Activated naive CD4-positive, alpha-beta T cell (primary cell): ENCODE measurements at places on chromosomes 5 and 9.

DNA sequence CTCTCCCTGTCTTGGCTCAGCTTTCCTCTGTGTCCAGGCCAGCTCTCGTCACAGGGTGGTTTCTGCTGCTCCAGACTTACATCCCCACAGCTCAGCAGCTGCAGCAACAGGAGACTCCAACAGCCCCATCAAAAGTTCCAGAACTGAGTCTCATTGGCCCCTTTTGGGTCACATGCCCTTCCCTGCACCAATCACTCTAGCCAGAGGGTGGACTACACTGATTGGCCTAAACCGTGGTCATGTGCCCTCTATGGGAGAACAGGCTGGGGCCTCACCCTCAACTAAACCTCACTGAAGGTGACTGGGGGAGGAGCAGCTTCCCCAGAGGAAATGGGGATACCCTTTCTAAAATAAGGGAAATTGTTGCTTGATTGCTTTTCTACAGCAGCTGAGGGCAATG lies 44.4 kb upstream of the CPLX2 start:
- DNase-seq: no peak

DNA sequence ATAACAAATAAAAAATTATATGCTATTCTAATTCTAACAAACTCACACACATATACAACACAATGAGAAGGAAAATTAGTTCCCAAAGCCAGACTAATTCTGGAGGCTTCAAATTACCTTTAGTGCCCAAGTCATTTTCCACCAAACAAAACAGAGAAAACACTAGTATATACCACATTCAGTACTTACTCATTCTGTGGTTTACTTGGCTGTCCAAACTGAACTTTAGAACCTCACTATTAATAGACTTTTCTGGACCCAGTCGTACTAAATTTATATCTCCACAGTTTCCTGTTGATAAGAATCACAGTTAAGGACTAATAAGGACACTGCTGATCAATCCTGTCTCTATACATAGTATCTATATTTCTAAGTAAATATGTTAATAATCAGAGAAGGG lies 66.4 kb downstream of the SETX start:
- no peak for DNase-seq

GRCh38 chr5:77117161-77117560 lies 30.1 kb upstream of the ZBED3 start:
- no peak for DNase-seq

DNA sequence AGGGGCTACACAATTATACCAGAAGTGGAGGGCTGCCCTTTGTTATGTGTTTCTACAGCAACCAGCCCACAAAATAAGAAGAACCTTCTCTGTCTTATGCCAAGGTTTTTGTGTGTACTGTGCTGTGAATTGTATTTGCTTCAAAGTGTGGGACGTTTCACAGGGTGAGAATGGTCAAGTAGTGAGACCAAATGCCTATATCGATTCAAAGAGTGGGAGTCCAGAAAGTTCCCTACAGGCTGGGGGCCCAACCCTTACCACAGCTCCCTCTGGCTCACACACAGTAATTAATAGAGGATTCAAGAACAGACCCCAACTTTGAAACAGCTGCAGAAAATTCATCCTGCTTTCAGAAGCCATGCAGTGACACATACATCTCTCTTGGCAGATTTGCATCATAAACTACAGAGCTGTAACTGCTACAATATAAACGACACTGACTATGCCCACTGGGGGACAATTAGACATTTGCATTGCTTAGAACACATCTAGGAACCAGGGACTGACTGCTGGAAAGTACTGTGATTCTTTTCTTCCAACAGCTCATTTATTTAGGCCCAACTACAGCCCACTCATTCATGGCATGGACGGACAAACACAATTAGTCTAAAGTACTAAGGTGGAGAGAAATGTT lies 12.8 kb downstream of the ENC1 start:
- no peak for DNase-seq

GRCh38 chr5:176536132-176536901 lies 885 bp downstream of the RNF44 start:
- DNase-seq: peak; percentile 83

DNA sequence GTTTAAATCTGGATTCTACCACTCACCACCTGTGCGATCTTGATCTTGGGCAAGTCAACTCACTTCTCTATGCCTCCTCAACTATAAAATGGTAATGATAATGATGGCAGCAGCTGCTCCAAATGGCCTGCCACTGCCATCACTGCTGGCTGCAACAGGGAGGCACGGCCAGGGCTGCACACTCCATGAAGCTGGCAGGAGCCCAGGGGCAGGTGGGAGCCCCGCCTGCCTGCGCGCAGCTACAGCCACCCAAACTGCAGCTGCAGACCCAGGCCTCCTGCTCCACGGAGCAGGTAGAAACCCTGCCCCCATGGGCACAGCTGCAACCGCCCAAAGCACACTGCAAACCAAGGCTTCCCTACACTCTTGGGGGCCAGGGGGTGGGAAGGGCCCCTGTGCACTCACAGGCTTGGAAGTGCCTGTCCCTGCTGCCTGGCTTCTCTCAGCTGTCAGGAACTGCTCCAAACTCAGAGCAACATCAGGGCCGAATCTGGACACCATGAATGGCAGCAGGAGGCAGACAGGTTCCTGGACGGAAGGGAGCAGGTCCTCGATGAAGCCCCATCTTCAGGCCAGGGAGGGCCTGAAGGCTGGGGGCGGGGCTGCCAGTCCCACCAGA lies 57.6 kb downstream of the PRELID2 start:
- DNase-seq: no peak

DNA sequence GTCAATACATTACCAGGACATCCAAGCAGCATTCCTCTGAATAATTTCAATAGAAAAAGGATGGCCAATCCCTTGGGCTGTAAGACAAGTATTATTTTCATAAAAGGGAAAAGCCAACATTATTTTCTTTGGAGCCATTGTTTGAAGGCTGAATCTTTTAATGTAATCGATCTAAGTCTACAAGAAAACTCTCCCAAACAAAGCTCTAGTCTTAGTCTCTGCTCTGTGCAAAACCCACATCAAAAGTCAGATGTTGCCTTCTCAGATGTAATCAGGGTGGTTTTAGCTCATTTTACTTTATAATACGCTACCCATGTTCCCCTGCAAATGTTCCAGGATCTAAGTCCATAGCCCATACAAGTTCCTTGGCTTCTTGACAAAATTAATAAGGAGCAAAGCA lies 325.6 kb downstream of the TRPM3 start:
- DNase-seq: no peak

- DNase-seq: no peak
These were observed 5.7 kb downstream of the WHRN start for GRCh38 chr9:114499528-114499927.

DNA sequence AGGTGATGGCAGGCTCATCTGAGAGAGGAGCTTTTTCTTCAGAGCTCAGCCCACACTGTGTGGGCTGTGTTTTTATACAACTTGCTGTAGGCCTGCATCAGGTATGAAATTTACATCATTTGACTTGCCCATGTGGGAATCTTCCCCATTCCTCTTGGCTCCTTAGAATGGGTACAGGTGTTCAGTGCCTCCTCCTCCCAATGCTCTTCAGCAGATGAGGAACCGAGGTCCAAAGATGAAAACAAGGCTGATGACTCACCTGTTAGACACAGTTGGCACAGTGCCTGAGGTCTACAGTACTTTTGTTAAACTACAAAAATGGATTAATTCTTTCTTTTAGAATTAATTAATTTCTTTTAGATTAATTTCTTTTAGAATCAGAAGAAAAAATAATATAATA lies 20.8 kb downstream of the PAPPA start:
- DNase-seq: no peak

- no peak for DNase-seq
These were observed 276.5 kb downstream of the NTRK2 start for GRCh38 chr9:84945878-84946538.

- no peak for DNase-seq
These were observed 69.0 kb downstream of the UGCG start for GRCh38 chr9:111965566-111966019.

GRCh38 chr9:80602291-80602690 lies 1030.5 kb downstream of the TLE4 start:
- DNase-seq: no peak

GRCh38 chr5:124997186-124997893 lies 250.9 kb upstream of the ZNF608 start:
- no peak for DNase-seq

DNA sequence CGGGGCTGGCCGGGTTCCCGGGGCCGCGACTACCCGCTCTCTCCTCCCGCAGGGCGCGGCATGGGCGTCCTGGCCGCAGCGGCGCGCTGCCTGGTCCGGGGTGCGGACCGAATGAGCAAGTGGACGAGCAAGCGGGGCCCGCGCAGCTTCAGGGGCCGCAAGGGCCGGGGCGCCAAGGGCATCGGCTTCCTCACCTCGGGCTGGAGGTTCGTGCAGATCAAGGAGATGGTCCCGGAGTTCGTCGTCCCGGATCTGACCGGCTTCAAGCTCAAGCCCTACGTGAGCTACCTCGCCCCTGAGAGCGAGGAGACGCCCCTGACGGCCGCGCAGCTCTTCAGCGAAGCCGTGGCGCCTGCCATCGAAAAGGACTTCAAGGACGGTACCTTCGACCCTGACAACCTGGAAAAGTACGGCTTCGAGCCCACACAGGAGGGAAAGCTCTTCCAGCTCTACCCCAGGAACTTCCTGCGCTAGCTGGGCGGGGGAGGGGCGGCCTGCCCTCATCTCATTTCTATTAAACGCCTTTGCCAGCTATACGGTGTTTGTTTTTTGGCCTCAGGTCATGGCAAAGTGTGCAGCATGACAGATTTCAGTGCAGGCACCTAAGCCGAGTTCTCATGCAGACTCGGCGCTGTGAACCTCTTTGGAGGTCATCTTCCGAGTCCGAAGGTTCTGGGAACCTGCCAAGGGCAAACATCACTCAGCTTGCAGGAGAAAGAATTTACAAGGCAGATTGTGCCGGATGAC lies 516 bp downstream of the MRPL41 start:
- DNase-seq: no peak

- DNase-seq: no peak
These were observed 139.8 kb downstream of the KCNIP1 start for GRCh38 chr5:170643591-170643990.

GRCh38 chr5:127396490-127397155 lies 106.0 kb downstream of the MEGF10 start:
- no peak for DNase-seq

DNA sequence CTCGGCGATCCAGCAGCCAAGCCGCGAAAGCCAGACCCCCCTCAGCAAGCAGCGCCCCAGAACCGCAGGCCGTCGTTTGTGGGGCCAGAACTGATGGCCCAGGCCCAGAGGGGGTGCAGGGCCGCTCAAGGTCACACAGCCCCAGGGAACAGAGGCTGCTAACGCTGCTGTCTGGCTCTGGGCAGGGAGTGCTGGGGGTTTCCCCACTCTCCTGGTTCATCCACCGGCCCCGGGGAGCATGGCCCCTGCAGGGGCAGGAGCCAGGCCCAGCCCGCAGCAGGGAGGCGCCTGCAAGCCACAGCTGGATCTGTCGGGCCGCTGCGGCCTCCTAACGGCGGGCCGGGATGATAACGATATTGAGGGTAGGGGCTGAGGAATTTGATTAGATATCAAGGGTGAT lies 64.8 kb upstream of the IGFBPL1 start:
- DNase-seq: no peak

DNA sequence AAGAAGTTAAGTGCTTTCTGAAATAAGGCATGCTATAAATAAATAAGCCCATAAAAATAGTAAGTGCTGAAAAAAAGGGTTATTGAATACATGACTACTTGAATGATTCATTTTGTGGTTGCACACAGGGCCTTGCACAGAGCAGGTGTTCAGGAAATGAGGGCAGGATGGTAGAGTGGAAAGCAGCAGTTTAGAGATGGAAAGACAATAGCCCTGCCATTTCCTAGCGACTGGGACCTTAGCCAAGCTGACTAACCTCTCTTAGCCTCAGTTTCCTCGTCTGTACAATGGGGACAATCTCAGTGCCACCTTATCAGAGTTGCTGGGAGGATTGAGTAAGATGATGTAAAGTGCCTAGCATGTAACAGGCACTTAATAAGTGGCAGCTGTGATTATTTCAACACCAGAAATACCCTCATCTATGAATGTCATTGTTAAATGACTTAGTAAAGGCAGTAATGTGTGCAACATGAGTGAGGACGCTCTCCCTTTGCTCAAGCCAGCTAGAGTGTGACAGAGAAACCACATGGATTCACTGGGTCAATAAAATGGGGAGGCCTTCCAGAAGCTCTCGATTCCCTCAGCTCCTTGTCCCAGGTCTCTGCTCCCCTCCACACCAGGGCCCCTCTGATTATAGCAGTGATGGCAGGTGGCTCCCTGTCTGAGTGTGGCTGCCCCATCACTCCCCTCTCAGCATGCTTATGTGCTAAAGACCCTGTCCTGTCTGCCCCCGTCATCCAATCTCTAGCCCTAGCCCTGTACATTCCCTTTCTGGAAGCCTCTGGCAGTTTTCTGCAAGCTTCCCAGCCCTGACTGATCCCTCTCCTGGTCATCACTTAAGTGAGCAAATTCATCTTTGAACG lies 16.0 kb upstream of the PHF19 start:
- no peak for DNase-seq

DNA sequence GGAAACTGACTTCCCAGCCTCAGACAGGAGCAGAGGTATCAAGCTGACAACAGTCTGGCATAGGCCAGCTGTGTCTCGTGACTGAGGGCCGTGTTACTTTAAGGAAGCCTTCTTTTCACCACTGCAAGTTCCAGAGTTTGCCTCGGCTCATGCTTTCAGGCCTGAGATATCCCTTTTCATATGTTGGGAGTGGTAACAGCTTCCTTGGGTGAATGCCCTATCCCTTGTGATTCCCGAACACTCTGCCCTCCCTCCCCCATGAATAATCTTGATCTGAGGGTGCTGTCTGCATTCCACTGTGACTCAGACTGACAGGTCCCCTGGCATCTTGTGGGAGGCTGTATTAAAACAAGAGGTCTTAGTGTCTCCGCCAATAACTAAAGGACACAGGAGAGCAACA lies 49.7 kb upstream of the ARL15 start:
- no peak for DNase-seq

- DNase-seq: no peak
These were observed 56.1 kb upstream of the TBC1D2 start for GRCh38 chr9:98311541-98311940.
